ENCODE measurements at places on chromosomes 2 and 18.

GRCh38 chr2:49515996-49516782 is 361.9 kb upstream of the FSHR start:
- DNase-seq = no peak

DNA sequence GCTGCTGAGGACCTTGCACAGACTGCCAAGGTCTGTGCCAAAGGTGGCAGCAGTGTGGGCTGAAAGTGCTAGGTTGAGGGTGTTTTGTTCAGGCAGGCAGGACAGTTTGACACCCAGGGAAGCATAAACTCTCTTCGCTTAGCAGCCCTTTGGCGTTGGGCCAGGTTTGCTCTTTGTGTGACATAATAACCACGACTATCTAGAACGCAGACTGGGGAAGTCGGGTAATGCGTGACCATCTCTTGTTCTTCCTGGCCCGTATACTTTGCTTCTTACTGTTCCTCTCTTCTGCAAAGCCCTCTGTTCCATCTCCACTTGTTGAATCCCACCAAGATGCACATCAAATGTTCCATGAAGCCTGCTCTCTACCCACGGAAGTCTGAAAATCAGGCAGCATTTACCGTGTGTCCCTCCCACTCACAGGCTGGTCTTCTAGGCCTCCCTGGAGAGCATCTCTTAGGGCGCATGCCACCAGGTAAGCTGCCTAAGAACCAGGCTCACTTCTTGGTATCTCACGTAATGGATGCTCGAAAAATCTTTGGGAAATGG is 96.7 kb upstream of the LMAN1 start:
- DNase-seq = no peak

GRCh38 chr2:173966274-173967098 is 1.3 kb upstream of the SP3 start:
- no peak for DNase-seq

DNA sequence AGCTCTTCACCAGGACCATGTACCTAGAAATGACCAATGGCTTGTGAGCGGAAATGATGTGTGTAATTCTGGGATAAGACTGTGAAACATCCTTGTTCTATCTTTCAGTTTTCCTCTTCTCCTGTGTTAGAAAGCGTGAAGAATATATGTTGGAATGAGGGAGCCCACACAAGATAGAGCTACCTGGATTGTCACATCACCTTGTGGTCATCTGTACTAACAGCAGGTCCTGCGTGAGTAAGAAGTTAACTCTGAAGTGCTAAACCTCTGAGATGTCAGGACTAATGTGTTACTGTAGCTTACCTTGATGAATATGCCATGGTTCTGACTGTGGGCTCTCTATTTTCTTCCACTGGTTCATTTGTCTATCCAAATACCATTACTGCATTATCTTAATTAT is 75.6 kb downstream of the FASTKD2 start:
- DNase-seq = no peak

DNA sequence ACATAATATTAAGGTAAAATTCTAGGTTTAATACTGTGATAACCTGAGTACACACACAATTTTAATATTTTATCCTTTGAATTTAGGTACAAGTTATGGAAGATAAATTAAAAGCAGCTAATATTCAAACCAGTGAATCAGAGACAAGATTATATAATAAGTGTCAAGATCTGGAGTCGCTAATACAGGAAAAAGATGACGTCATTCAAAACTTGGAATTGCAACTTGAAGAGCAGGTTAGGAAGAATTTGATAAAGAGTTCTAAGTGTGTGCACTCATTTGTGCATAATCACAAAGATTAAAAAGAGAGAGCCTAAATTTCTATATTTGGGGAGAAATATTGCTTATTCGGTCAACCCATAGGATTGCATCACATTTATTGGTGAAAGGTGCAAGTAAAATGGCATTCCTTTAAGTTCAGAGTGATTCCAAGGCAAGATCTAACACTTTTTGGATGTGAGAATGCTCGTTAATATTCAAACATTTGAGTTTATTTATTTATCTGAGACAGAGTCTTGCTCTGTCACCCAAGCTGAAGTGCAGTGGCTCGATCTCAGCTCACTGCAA is 16.3 kb upstream of the C1GALT1C1L start:
- no peak for DNase-seq
